ELF-1 (cell line): ENCODE measurements at places on chromosomes 13 and 19.

DNA sequence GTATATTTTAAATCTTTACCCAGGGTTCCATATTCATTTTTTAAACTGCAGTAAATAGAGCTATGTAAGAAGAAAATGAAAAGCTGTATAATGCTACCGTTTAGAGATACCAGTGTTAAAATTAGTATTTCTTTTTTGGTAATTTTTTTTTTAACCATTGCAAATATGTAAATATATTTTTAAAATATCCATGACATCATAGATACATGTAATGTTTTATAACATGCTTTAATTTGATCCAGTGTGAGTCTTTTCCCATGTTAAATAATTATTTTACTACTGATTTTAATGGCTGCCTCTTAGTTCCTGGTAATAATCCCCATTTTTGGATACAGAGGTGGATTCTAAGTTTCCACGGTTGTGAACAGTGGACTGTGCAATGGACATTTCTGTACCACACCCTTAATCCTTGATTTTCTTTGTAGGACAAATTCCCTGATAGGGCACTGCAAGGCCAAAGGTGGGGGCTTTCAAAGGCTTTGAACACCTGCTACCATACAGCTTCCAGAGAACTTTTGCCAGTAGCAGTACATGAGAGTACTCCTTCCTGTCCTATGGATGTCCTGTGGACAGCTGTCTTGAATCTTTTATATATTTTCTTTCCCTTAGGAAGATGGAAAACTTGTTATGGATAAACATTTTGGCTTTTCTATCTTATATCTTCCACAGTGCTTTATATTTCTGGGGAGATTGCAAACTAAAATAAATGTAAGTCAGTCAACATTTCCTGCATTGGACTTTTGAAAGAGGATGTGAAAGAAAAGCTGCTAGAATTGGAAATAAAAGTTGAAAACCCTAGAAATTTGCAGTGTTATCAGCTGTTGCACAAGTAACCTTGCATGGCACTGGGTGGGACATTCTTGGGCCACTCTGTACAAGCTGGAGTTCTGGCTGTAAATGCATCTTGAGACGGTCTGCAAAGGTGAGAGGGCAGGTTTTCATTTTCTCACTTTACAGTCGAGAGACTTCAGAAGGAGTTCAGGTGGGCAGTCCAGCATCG is 46.8 kb downstream of the ARHGEF7 start:
- no peak for DNase-seq

DNA sequence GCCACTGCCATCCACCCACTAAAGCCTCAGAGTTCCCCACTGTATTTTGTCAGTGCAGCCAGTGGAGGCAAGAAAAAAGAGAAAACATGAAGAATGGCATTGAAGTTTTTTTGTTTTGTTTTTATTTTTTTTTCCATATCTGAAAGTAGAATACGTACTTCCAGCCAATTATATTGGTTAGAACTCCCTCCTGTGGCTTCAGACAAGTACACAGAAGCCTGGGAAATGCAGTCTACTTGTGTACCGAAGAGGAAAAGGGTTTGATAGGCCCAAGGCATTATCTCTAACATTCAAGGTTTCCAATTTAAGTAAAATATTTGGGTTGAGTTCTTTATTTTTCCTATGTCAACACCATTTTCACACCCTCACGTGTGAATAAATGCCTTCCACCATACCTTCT is 696.2 kb upstream of the GPC6 start:
- no peak for DNase-seq

- no peak for DNase-seq
These were observed 17.1 kb upstream of the S1PR4 start for GRCh38 chr19:3161453-3161852.

GRCh38 chr19:38362076-38362945 is 12.1 kb upstream of the PSMD8 start:
- peak; percentile 89 for DNase-seq

- DNase-seq, result no peak
These were observed 409.0 kb downstream of the COG6 start for GRCh38 chr13:40064154-40065097.

DNA sequence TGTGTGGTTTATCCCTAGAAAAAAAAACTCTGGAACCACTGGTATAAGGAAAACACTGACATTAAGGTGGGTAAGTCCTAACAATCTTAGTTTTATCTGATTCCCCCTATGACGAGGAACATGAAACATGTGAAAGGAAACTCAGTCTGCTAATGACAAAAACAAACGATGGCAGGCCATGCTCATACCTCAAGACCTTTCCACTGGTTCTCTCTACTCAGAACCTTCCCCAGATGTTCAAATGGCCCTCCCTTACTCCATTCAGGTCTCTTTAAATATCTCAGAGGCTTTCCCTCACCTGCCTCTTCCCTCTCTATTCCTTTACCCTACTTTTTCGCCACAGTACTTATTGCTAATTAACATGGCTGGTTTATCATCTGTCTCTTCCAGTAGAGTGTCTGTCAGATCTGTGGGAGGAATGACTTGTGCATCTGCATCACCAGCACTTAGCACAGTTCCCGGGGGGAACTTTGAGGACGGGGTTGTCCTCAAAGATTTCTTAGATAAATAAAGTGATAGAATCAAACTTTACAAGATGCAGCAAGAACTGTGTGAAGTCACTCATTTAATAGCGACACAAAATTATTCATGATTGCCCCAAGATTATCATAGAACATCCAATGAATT is 1.5 kb downstream of the TUBGCP3 start:
- no peak for DNase-seq

- DNase-seq, result no peak
These were observed 11.6 kb upstream of the CFAP97D2 start for GRCh38 chr13:114167426-114167825.

- DNase-seq, result no peak
These were observed 791 bp downstream of the PRKD2 start for GRCh38 chr19:46715975-46716671.

- DNase-seq, result no peak
These were observed 364.9 kb downstream of the OXGR1 start for GRCh38 chr13:96629331-96629730.

GRCh38 chr19:53357821-53358581 is 7.5 kb upstream of the ZNF525 start:
- DNase-seq, result no peak

DNA sequence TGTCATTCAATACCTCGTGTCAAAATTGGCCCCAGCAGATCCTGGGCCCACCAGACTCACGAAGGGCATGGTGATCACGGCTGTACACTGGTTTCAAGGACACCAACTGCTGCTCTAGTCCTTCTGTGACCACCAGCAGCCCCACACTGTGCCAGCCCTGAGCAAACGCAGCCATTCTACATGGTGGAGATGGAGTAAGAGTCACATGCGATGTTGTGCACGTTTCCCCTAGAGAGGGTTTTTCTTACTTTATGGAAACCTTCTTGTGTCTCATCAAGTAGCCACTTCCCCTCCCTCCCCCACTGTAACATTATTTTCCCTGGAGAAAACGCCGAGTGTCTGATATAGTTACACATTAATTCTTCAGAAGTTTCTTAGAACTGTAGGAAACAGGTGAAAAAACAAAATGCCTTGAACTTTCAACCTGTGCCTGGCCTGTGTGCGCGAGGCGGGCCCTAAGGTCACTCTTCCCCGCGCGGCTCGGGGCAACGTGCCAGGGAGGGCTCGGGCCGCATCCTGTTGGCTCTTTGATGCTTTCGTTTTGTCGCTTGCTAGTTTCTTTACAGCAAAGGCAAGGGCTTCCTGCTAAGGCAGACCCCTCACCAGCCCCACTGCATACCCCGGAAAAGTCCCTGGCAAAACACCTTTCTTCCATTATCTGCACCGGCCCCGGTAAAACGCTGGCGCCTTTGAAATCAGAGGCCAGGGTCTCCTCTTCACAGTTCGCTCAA is 44.6 kb downstream of the GGACT start:
- DNase-seq, result no peak

GRCh38 chr13:52371736-52372247 is 34.2 kb downstream of the THSD1 start:
- DNase-seq, result no peak

- DNase-seq, result no peak
These were observed 1.3 kb upstream of the SHANK1 start for GRCh38 chr19:50720921-50721381.

DNA sequence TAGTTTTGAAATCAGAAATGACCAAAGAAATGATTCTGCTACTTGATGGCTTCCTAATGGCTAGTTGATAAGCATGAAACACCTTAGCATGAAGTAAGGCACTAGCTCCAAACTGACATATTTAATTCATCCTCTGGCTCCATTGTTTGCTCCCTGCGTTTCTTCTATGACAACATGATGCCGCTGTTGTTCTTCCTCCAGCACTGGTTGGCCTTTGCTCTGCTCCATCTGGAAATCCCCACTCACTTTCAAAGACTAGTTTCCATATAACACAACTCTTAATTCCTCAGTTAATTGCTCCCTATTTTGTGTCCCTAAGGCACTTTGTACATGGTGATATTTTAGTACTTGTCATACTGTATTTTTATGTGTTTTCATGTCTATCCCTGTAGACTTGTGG is 151.6 kb downstream of the GPC6 start:
- no peak for DNase-seq
